ENCODE measurements at places on chromosomes 7 and 10.

DNA sequence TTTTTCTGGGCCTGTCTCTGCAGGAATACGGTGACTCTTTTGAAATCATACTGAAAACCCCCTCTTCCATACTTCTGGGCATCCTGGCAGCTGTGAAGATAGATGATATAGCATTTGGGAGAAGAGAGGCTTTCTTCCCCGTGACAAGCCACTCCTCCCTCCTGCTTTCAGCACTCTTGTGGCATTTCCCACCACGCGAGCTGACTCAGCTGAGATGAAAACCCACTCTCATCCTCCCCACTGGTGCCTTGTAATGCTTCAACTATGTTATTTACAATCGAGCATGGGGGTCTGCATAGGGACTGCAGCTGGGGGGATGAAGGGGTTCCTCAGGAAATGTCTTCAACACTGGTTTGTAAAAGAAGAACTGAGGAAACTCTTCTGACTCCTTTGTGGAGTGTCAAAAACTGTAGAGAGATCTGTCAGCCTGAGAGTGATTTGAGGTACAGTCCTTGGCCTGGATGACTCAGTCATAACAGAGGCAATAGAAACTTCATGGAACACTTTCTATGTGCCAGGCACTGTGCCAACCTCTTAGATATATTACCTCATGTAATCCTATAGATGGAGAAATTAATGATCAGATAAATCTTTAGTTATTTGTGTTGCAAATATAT lies 1.7 kb upstream of the TBATA start:
- no peak for DNase-seq

DNA sequence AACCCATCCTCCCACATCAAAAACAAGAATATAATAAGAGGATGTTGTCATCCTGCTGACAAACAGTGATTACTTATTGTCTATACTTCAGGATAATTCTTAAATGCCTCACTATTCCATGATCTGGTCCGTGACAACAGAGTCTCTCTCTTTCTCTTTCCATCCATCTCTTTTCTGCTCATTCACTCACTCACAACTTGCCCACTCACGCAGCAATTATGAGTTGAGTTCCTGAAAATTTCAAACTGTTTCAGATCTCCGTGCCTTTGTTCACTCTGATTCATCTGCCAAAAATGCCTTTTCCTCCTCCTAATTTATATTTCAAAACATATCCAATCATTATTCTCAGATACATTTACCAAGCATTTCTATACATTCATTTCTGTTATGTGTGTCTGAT lies 1.4 kb downstream of the OR6B1 start:
- no peak for DNase-seq

- no peak for DNase-seq
Observed at GRCh38 chr10:25083546-25084111, 67.2 kb downstream of the THNSL1 start.

- DNase-seq = no peak
Observed at GRCh38 chr7:83861-84632, 108.3 kb upstream of the FAM20C start.

GRCh38 chr10:47078393-47079203 lies 167.4 kb downstream of the PTPN20 start:
- DNase-seq = no peak

DNA sequence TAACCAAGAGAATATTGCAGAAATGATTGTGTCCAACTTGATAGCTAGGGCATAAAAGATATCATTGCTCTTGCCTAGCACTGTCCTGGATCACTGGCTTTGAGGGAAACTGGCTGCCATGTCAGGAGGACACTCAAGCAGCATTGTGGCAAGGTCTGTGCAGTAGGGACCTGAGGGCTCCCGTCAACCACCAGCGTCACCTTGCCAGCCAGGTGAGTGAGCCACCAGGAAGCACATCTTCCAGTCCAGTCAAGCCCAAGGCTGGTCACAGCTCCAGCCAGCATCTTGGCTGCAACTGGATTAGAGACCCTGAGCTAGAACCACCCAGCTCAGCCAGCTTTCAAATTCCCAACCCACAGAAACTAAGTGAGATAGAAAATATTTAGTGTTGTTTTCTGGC lies 392.7 kb downstream of the CALN1 start:
- no peak for DNase-seq
